Testis (tissue), 5 donors: ENCODE measurements at places on chromosomes 3 and 15.
A peak's percentile ranks its signal among the peaks of the same experiment; 100 is the strongest.

DNA sequence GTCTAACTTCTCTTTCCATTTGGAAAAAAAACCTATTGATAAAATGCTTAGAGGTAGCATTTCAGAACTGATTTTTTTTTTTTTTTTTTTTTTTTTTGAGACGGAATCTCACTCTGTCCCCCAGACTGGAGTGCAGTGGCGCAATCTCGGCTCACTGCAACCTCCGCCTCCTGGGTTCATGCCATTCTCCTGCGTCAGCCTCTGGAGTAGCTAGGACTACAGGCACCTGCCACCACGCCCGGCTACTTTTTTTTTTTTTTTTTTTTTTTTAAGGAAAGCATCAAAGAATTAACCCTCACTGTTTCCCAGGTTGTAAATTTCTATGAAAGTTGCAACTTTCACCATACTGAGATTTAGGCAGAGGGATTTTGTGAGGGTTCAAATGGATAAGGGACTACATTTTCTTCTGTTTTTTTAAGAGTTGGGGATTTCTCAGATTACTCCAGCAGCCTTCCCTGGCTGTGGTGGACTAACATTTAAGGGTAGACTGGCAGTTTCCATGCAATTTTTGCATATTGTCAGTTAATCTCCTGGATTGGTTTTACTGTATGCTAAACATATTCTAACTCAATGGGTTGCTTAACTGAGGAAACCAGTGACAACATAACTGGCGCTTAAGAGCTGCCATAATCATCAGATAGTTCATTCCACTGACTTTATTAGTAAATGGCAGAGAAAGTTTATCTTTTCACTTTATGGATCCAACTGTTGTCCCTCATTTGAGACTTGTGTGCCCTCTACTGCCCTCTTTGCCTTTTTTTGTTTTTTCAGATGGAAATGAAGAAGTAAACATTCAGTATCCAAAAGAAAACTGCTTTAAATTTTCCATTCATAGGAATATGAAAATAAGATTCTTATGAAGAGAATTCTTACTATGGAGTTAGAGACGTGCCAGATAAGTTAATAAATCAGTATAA is 93.7 kb downstream of the NPTN start:
- no peak for DNase-seq

DNA sequence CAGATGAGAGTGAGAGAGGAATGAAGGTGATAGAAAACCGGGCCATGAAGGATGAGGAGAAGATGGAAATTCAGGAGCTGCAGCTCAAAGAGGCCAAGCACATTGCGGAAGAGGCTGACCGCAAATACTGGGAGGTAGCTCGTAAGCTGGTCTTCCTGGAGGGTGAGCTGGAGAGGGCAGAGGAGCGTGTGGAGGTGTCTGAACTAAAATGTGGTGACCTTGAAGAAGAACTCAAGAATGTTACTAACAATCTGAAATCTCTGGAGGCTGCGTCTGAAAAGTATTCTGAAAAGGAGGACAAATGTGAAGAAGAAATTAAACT is 88.9 kb downstream of the EOMES start:
- peak; percentile 58 for DNase-seq

- no peak for DNase-seq
Observed at GRCh38 chr3:52710512-52710911, 4.6 kb downstream of the SPCS1 start.

DNA sequence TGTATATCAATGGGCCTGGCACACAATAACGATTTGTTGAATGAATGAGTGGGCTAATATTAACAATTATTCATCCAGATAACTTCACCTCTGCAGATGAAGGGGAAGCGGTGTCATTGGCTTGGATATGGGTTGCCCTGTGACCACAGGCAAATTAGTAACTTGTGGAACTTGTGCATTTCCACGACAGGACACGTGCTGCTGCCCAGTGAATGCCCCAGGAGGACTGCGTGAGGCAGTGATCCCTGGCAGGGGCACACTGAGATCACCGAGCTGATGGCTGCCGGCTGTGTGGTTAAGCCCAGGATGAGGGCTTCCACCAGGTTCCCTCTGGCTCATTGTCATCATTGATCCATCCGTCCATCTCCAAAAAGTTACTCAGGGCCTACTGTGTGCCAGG is 84.1 kb upstream of the HACD2 start:
- DNase-seq = no peak

GRCh38 chr3:196638861-196639482 is 522 bp upstream of the NRROS start:
- DNase-seq = no peak

DNA sequence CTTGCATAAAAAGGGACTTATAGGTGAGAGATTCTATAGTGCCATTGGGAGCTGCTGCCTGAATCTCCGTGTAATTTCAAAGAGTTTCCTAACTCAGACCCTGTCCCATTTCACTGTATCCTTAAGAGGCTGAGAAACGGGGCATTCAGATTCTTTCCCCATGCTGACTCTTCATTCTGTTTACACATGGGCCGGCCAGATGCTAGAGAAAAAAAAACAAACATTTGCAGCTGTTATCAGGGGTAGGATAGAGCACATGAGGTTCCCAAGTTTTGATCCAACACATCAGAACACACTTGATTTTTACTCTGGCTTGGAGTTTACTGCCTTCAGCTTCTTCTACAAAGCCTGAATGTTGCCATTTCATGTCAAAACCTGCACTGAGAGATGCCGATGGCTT is 215.9 kb upstream of the TPRG1 start:
- DNase-seq = no peak

- no peak for DNase-seq
Observed at GRCh38 chr3:69948246-69948862, 51.2 kb upstream of the SAMMSON start.
